Testis (tissue), 5 donors: ENCODE measurements at places on chromosomes 6 and 20. TPM values are rescaled to one million over a fixed set of nuclear protein-coding genes. Genes with fewer than 3 reads are reported as not detected.

DNA sequence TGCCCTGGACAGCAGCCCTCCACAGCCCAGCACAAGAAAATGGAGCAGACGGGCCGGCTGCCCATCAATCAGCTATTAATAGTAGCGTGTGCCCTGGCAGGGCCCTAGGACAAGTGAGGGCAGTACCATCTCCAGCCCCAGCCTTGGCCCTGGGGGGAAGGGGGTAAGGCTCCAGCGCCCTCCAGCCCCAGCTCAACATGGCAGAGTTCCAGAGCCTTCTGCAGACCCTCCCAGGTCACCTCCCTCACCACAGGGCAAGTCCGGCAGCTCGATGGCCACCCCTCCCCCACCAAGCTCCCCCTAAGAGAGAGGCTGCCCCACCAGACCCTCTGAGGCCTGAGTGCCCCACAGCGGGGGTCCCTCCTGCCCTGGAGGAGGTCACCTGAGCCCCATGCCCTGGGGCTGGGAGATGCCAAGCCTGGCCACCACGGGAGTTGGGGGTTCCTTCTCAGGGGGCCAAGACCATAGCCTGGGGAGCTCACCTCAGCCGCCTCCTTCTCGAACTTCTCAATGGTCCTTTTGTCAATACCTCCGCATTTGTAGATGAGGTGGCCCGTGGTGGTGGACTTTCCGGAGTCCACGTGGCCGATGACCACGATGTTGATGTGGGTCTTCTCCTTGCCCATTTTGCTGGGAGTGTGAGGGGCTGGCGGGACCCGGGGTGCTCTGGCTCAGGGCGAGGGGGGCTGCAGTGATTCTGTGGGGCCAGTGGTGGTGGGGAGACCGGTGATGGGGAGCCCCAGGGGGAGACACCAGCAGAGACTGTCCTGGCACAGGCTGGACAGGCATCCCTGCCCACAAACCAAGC, 1.5 kb downstream of the EEF1A2 start:
- no peaks in the 10 kb centered on the region for H3K36me3 ChIP-seq
- DNase-seq = no peak
- H3K27ac ChIP-seq = no peak overlapping the region
- no peaks in the 10 kb centered on the region for H3K27me3 ChIP-seq

DNA sequence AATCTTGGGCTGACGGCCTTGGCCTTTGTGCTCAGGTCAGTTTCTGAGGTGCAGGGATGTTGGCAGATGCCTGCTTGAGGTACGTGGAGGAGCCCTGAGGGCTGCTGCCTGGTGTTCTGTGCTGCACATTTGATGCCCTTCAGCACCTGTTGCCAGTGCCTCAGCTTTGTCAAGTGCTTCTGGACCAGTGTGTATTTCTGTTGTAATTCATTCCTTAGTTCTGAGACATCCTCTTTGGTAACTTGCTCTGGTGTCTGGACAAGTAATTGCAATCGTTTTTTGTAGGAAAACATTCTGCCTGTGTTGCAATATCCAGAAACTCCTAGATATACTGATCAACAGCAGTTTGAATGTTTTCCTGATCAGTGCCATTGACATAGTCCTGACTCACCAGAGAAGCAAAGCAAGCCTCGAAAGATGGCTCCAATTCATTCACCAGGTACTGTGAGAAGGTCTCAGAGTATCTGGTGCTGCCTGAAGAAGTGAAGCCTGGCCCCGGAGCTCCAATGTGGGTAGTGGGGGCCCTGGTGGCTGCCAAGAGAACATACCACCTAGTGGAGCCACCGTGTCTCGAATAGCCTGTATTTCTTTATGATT, 26.7 kb downstream of the ZNF337 start:
- H3K27me3 ChIP-seq = no peaks in the 10 kb centered on the region
- no peak overlapping the region for H3K27ac ChIP-seq
- H3K36me3 ChIP-seq = no peaks in the 10 kb centered on the region
- H3K4me3 ChIP-seq = no peak overlapping the region

- H3K27me3 ChIP-seq = no peaks in the 10 kb centered on the region
- no peak overlapping the region for H3K27ac ChIP-seq
- no peak overlapping the region for H3K4me3 ChIP-seq
These were observed 214.7 kb upstream of the FOXQ1 start for GRCh38 chr6:1096967-1097765.

GRCh38 chr20:57400821-57401564, 9.8 kb downstream of the RBM38 start:
- H3K27ac ChIP-seq = peak overlapping the region; percentile 3
- peaks cover 49% of the 10 kb centered on the region for H3K4me1 ChIP-seq
- DNase-seq = no peak
- no peaks in the 10 kb centered on the region for H3K36me3 ChIP-seq
- H3K27me3 ChIP-seq = no peaks in the 10 kb centered on the region

GRCh38 chr6:81751388-81752083, 945 bp downstream of the TENT5A start:
- no peaks in the 10 kb centered on the region for H3K27me3 ChIP-seq
- H3K4me1 ChIP-seq = no peaks in the 10 kb centered on the region
- H3K36me3 ChIP-seq = no peaks in the 10 kb centered on the region
- DNase-seq = peak; percentile 71
- peak overlapping the region; percentile 81 for H3K4me3 ChIP-seq
- H3K27ac ChIP-seq = peak overlapping the region; percentile 97

- no peak for DNase-seq
- no peaks in the 10 kb centered on the region for H3K4me1 ChIP-seq
- no peaks in the 10 kb centered on the region for H3K27me3 ChIP-seq
- H3K4me3 ChIP-seq = no peak overlapping the region
- H3K36me3 ChIP-seq = no peaks in the 10 kb centered on the region
These were observed 66.5 kb downstream of the DTNBP1 start for GRCh38 chr6:15596186-15596896.

DNA sequence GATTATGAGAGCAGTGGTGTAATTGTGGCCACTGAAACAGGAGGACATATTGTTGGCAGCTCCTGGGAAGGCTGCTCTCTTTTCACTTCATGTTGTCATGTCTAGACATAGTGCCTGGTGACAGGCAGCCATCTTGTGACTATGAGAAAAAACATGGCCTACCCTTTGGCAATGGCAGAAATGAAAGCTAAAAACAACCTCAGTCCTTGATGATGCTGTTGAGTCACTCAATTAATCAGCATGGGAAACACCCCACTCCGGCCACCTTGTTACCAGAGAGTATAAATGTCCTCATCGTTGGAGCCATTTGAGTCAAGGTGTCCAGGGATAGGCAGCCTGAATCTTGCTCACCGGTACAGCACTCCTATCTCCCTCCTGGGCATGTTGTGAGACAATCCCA, 31.2 kb upstream of the HMGA1 start:
- no peak overlapping the region for H3K27ac ChIP-seq
- no peaks in the 10 kb centered on the region for H3K4me1 ChIP-seq
- no peak for DNase-seq
- H3K4me3 ChIP-seq = no peak overlapping the region

- no peak overlapping the region for H3K4me3 ChIP-seq
- H3K36me3 ChIP-seq = no peaks in the 10 kb centered on the region
- no peak for DNase-seq
- no peaks in the 10 kb centered on the region for H3K4me1 ChIP-seq
- H3K27me3 ChIP-seq = no peaks in the 10 kb centered on the region
These were observed 236.7 kb downstream of the SOD2 start for GRCh38 chr6:159456349-159456748.

DNA sequence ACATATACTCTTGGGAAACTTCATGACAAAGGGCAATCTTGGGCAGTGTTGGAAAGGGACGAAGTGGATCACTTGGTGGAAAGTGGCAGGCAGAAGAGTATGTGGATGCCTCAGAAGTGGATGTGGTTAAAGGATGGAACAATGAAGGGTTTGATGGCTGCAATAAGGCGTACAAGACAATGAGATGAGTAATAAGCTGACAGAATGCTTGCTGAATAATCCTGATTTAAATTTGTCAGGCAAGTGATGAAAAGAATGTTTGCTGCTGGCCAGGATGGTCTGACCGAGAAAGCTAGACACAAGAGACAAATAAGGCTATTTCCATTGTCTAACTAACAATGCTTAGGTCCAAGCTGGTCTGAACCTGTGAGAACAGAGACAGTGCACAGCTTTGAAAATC, 61.6 kb upstream of the CEP85L start:
- no peaks in the 10 kb centered on the region for H3K4me1 ChIP-seq
- no peaks in the 10 kb centered on the region for H3K36me3 ChIP-seq
- DNase-seq = no peak

GRCh38 chr6:113530769-113531168, 326.4 kb upstream of the MARCKS start:
- H3K27ac ChIP-seq = no peak overlapping the region
- H3K27me3 ChIP-seq = no peaks in the 10 kb centered on the region
- H3K4me3 ChIP-seq = no peak overlapping the region
- H3K36me3 ChIP-seq = no peaks in the 10 kb centered on the region

DNA sequence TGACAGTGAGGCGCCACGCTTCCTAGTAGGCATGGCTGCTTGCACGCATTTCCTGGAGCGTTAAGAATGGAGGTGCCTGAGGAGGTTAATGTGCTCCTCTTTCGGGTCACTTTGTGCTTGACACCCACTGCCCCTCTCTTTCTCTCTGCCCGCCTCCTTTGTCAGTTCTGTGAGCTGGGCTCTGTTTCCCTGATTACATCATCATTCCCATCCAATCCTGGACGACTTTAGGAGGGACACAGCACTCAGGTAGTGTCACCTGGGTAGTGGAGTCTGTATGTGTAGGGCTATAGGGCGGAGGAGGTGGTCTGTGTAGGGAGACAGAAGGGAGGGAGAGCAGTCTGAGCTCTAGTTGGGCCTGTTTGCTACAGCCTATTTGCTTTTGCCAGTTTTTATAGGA, 136.8 kb downstream of the JARID2 start:
- no peak overlapping the region for H3K27ac ChIP-seq
- H3K4me3 ChIP-seq = no peak overlapping the region
- H3K4me1 ChIP-seq = no peaks in the 10 kb centered on the region
- H3K36me3 ChIP-seq = no peaks in the 10 kb centered on the region

GRCh38 chr6:87152526-87152955, 2.8 kb upstream of the ZNF292 start:
- H3K36me3 ChIP-seq = no peaks in the 10 kb centered on the region
- peak overlapping the region; percentile 94 for H3K27ac ChIP-seq
- peak overlapping the region; percentile 80 for H3K4me3 ChIP-seq
- H3K4me1 ChIP-seq = peaks cover 19% of the 10 kb centered on the region
- H3K27me3 ChIP-seq = no peaks in the 10 kb centered on the region

DNA sequence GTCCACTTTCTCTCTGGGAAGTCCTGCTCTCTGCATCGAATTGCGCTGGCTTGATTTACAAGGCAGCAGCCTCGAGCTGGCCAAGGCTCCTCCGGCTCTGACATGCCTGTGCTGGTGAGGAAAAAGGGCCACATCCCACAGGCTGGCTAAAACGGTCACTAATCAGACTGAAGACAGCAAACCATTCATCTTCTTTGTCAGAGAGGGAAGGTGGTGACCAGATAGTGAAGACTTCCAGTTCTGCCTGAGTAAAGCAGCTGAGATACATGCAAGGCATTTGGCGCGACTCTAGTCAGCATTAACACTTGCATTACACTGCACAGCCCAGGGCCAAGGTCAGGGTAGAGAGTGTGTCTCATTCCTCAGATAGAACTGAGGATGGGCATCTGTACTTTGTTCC, 203.2 kb upstream of the MAP3K7 start:
- no peaks in the 10 kb centered on the region for H3K36me3 ChIP-seq
- no peak overlapping the region for H3K4me3 ChIP-seq
- H3K4me1 ChIP-seq = no peaks in the 10 kb centered on the region
- no peaks in the 10 kb centered on the region for H3K27me3 ChIP-seq

GRCh38 chr6:152378169-152378568, 259.0 kb downstream of the SYNE1 start:
- no peaks in the 10 kb centered on the region for H3K27me3 ChIP-seq
- no peak for DNase-seq
- no peaks in the 10 kb centered on the region for H3K36me3 ChIP-seq
- peaks cover 3% of the 10 kb centered on the region for H3K4me1 ChIP-seq
- no peak overlapping the region for H3K27ac ChIP-seq
- H3K4me3 ChIP-seq = no peak overlapping the region

- no peaks in the 10 kb centered on the region for H3K4me1 ChIP-seq
- no peak overlapping the region for H3K27ac ChIP-seq
- DNase-seq = no peak
- H3K27me3 ChIP-seq = no peaks in the 10 kb centered on the region
These were observed 228.1 kb downstream of the PRL start for GRCh38 chr6:22068561-22069305.

- peak; percentile 19 for DNase-seq
- H3K4me3 ChIP-seq = no peak overlapping the region
- H3K27ac ChIP-seq = no peak overlapping the region
- H3K36me3 ChIP-seq = no peaks in the 10 kb centered on the region
These were observed 169.4 kb upstream of the JAG1 start for GRCh38 chr20:10843146-10843711.

GRCh38 chr20:20455926-20456325, 88.0 kb downstream of the INSM1 start:
- no peaks in the 10 kb centered on the region for H3K4me1 ChIP-seq
- no peak overlapping the region for H3K4me3 ChIP-seq
- no peaks in the 10 kb centered on the region for H3K27me3 ChIP-seq
- DNase-seq = no peak

DNA sequence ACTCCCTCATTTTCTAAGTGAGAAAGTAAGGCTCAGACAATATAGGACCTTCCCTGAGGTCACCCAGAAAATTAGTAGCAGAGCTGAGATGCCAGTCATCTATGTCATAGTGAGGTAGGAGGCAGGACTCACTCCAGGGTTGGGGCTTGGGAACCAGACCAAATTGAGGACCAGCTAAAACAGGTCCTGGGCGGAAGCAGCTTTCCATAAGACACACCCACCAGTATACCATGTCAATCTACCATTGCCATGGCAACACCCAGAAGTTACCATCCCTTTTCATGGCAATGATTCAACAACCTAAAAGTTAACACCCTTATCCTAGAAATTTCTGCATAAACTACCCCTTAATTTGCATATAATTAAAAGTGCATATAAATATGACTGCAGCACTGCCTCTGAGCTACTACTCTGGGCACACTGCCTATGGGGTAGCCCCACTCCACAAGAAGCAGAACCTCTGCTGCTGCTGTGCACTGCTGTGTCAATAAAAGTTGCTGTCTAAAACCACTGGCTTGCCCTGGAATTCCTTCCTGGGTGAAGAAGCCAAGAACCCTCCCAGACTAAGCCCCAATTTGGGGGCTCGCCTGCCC, 30.3 kb upstream of the OCSTAMP start:
- H3K4me3 ChIP-seq = no peak overlapping the region
- no peaks in the 10 kb centered on the region for H3K27me3 ChIP-seq
- no peak overlapping the region for H3K27ac ChIP-seq
- H3K4me1 ChIP-seq = no peaks in the 10 kb centered on the region
- H3K36me3 ChIP-seq = no peaks in the 10 kb centered on the region
- DNase-seq = no peak

GRCh38 chr6:7000825-7001777, 106.7 kb upstream of the RREB1 start:
- H3K4me3 ChIP-seq = no peak overlapping the region
- H3K36me3 ChIP-seq = no peaks in the 10 kb centered on the region
- no peak for DNase-seq
- H3K27me3 ChIP-seq = no peaks in the 10 kb centered on the region
- H3K27ac ChIP-seq = no peak overlapping the region

RCAN2 gene
- 6.3 TPM for total RNA-seq

C6orf58 gene
- total RNA-seq = not detected

SOX18 gene
- 17.1 TPM for total RNA-seq

BIRC7 gene
- 0.25 TPM for total RNA-seq

UST gene
- 14.9 TPM for total RNA-seq

MMUT gene
- total RNA-seq = 17.3 TPM

MLIP gene
- total RNA-seq = 0.63 TPM

CCND3 gene
- 32.9 TPM for total RNA-seq

TINAG gene
- not detected for total RNA-seq

OTOR gene
- total RNA-seq = not detected

ZKSCAN4 gene
- 7.2 TPM for total RNA-seq

ENPP1 gene
- total RNA-seq = 12.0 TPM
